ENCODE measurements at places on chromosomes 1 and 21.

GRCh38 chr1:209882942-209883340, 55.1 kb upstream of the SYT14 start:
- ATAC-seq, result no peak

DNA sequence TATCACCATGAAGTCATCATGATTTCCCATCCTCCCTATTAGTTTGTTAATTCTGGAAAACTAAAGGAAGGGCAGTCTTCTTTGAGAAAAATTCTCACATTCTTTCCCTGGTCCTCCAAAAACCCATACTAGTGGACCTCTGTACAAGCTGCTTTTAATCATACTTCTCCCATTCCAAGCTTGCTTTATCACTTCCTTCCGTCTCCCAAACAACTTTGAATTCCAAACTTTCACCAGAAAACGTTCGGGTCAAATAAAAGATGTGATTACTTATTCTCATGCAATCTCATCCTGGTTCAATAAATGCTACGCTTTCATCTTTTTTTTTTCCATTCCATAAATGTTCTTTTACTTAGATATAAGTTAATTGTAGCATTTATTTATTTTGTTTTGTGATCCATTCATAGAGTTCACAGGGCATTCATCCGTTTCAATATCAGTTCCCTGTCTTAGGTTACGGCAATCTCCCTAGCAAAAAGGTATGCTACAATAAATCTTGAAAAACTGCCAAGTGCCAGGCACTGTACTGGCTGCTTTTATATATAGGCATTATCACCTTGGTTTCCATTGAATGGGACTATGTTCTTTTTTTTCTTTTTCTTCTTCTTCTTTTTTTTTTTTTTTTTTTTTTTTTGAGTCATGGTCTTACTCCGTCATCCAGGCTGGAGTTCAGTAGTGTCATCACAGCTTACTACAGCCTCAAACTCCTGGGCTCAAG, 100.2 kb upstream of the GREM2 start:
- no peak for ATAC-seq

- ATAC-seq, result no peak
These were observed 90.0 kb downstream of the ARHGEF10L start for GRCh38 chr1:17629460-17629859.

- no peak for ATAC-seq
These were observed 315.3 kb downstream of the TPR start for GRCh38 chr1:186059752-186060151.

- no peak for ATAC-seq
These were observed 64.1 kb upstream of the WDR26 start for GRCh38 chr1:224498574-224499170.

GRCh38 chr1:49199564-49199963, 422.9 kb upstream of the BEND5 start:
- no peak for ATAC-seq
